ENCODE measurements at places on chromosomes 2 and 18.

DNA sequence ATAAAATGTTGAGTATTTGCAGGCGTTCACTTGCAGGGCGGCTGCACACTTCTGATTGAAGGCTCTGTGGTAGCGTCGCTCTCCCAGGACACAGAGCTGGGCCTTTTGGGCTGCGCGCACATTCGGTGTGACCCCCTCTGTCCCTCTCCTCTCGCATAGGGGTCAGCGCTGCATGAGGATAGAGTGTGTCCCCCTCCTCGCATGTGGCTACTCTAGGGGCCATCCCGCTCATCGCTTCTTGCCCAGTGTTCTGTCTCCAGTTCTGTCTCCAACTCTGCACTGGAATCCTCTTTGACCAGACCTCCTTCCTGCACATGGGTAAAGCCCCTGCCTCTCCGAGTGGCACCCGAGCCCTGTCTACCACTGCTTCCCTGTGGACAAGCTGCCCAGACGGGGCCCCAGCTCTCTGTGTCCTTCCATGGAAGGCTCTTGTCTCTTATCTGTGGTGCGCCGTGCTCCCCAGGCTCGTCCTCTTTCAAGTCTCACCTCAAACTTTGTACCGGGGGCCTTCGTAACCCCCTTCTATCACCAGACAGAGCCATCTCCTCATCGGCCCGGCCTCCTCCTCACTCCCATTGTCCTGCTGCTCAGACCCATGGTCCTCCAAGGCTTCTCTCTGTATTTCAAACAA, 278.0 kb upstream of the HDAC4 start:
- no peak for DNase-seq

GRCh38 chr2:132750606-132751005, 80.6 kb upstream of the LYPD1 start:
- no peak for DNase-seq

DNA sequence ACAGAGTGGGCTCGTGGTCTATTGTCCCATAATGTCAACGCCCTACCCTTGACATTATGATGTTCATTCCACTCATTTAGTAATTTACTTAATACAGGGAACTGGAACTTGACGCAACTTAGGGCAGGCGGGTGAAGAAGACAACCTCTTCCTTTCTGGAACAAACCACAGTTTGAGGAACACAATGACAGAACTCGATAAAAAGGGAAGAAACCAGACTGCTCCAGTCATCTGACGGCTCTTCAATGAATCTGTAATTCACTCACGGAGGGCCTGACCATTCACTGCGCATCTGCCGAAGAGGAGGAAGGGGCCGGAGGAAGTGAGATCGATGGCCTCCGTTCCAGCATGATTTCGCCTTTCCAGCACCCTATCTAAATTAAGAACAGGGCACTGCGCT, 83.2 kb downstream of the BCL2 start:
- no peak for DNase-seq

DNA sequence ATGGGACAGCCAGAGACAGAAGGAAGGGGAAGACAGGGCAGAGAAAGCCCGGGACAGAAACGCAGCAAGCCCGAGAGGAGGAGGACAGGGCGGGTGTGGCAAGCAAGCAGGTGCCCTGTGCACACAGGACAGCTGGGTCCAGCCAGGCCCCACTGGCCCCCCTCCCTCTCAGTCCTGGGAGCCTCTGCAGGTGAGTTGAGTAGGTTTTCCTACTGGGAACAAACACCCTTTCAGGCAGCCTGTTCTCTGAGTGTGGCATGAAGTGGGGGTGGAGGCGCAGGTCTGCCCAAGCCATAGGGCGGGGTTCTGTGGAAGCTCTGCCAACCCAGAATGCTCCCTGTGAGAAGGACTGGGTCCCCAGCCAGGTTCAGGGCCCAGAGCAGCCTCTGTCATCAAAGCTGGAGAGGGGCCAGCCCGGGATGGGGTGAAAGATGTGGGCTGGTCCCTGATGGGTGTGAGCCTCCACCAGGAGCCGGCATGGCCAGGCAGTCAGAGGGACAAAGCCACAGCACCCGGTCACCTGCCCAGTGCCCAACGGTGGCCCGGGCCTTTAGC, 129.4 kb downstream of the TFCP2L1 start:
- DNase-seq = no peak

DNA sequence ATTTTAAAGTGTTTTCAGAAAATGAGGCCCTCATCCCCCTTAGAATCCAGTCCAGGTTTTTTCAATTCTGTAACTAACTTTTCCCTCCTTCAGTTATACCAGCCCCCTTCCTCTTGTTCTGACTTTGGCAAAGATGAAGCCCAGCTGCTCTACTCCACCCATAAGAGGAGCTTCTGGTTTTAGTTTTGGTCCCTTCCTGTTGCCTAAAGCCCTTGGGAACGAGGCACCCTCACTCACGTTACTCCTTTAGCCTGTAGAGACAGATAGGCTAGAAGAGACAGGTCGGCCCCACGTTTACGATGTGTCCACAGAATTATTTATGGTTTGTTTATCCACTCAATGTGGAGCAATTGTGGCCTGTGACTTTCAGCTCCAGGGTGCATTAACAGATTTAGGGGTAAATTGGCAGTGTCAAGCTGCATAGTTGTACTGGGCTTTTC, 454.2 kb upstream of the TNP1 start:
- no peak for DNase-seq

All from activated effector memory CD4-positive, alpha-beta T cell treated with Interleukin-2 at 50 U/mL for 16 hours (primary cell).